ENCODE measurements at places on chromosomes 6 and 20.

DNA sequence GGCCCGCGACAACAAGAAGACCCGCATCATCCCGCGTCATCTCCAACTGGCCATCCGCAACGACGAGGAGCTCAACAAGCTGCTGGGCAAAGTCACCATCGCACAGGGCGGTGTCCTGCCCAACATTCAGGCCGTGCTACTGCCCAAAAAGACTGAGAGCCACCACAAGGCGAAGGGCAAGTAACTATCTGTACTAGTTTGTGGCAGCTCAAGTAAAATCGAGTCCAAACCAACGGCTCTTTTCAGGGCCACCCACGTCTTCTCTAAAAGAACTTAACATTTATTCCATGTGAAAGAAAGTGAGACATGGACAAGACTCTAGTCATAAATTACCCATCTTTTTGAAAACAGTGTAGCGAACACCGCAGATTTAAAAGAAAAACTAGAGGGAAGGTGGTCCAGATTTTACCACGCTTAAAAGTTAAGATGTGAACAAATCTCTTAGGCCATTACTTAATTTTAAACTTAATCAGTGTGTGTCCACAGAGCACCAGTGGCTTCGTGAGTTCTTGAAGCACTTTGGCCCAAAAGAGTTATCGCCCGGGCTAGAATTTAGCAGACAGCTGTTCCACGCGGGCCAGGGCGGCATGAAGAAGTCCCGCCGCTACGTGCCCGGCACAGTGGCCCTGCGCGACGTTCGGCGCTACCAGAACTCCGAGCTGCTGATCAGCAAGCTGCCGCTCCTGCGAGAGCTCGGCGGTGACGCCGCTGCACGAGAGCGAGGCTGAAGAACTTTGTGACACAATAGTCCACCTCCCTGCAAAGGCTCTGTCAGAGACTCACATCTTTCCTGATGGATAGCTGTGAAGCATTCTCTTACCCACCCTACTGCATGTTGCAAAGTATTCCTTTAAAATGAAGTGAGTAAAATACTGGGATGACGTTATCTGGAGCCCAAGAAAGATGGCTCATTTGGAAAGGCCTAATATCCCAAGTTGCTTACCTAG is 113.9 kb upstream of the PRSS16 start:
- peaks cover 19% of the 10 kb centered on the region for H3K36me3 ChIP-seq
- H3K27me3 ChIP-seq: peaks cover 4% of the 10 kb centered on the region
- H3K4me3 ChIP-seq: no peak overlapping the region
- peak; percentile 89 for DNase-seq
- H3K27ac ChIP-seq: no peak overlapping the region
- H3K4me1 ChIP-seq: peaks cover 72% of the 10 kb centered on the region

DNA sequence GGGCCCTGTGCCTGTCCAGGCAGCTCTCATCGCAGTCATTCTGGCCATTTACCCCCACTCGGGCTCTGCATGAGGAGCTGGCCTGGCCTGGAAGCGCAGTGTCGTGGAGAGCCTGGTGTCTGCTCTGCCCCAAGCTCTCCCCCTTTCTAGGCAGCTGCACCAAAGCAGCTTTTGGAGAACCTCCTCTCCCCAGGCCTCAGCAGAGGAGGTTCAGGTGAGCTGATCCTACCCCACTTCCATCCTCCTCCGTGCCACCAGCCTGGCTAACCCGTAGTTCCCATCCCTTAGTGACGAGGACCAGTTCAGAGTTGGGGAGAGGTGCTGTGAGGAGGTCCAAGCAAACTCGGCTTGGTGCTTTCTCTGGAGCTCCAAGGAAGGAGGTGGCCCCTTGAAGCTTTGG is 30.5 kb upstream of the PHACTR3 start:
- DNase-seq: no peak
- H3K36me3 ChIP-seq: no peaks in the 10 kb centered on the region
- H3K27ac ChIP-seq: no peak overlapping the region
- H3K27me3 ChIP-seq: peaks cover 63% of the 10 kb centered on the region

- no peaks in the 10 kb centered on the region for H3K4me1 ChIP-seq
- no peak for DNase-seq
- no peak overlapping the region for H3K4me3 ChIP-seq
- no peak overlapping the region for H3K27ac ChIP-seq
- H3K27me3 ChIP-seq: no peaks in the 10 kb centered on the region
- no peaks in the 10 kb centered on the region for H3K36me3 ChIP-seq
Measured at GRCh38 chr6:116011520-116011919, 49.2 kb downstream of the FRK start.

GRCh38 chr6:102742754-102743356 is 1349.3 kb downstream of the GRIK2 start:
- no peak overlapping the region for H3K4me3 ChIP-seq
- no peaks in the 10 kb centered on the region for H3K36me3 ChIP-seq
- no peaks in the 10 kb centered on the region for H3K27me3 ChIP-seq
- no peak for DNase-seq

DNA sequence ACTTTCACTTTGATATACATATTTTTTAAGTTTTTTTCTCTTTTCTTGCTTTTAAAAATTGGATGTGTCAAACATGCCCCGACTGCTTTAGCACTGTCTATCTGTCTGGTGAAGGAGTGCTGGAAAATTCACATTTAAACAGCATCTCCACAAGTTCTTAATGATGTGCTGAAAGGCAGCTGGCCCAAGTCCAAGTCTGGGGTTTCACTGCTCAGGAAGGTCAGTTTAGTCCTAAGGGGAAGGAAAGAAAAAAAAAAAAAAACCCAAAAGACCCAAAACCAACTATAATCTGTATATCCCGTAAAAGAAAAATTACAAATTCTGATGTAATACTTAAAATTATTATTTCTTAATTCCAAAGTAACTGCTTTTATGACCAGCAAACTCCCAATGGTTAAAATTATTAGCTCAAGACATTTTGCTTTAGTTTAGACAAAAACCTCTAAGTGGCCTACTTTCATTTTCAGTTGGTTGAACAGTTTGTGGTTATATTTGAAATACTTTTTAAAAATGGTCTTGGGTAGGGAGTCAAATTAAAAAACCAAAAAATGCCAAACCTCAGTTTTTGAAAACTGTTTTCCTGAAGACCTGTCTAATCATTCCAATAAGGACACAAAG is 79.5 kb upstream of the PREP start:
- no peaks in the 10 kb centered on the region for H3K36me3 ChIP-seq
- peaks cover 21% of the 10 kb centered on the region for H3K4me1 ChIP-seq
- no peak for DNase-seq
- no peak overlapping the region for H3K27ac ChIP-seq
- H3K27me3 ChIP-seq: peaks cover 34% of the 10 kb centered on the region
- H3K4me3 ChIP-seq: no peak overlapping the region

DNA sequence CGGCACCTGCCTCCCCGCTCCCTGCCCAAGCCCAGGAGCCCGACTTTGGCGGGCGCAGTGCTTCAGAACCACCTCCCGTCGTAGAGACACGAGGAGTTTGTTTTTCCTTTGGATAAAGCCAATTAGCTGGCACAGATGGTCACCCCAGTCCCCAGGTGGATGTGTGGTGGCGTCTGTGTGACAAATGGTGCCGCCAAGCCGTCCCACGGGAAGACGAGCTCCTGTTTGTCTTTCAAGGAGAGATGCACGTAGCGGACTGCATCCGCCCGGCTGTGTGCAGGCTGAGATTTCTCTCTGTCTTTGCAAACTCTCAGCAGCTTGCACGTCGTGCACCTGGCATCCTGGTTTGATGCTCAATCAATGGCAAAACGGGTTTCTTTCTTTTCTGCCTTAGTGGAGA is 16.1 kb upstream of the MRGBP start:
- no peak overlapping the region for H3K27ac ChIP-seq
- peaks cover 36% of the 10 kb centered on the region for H3K4me1 ChIP-seq
- no peak overlapping the region for H3K4me3 ChIP-seq

DNA sequence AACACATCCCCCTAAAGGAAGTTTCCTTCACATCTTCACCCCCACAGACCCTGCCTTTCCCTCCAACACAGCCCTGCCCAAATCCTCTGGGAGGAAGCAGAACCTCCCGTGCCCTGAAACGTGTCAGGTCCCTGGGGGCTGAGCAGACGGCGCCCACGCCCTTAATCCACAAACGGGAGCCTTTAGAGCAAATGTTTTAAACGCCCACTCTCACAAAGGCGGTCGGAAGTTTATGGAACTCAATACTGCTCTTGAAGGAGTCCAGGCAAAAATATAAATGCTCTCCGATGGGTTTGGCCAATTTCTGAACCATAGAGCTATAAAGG is 237.1 kb upstream of the AFDN start:
- peaks cover 3% of the 10 kb centered on the region for H3K27me3 ChIP-seq
- no peak overlapping the region for H3K27ac ChIP-seq
- no peak overlapping the region for H3K4me3 ChIP-seq
- no peaks in the 10 kb centered on the region for H3K36me3 ChIP-seq

DNA sequence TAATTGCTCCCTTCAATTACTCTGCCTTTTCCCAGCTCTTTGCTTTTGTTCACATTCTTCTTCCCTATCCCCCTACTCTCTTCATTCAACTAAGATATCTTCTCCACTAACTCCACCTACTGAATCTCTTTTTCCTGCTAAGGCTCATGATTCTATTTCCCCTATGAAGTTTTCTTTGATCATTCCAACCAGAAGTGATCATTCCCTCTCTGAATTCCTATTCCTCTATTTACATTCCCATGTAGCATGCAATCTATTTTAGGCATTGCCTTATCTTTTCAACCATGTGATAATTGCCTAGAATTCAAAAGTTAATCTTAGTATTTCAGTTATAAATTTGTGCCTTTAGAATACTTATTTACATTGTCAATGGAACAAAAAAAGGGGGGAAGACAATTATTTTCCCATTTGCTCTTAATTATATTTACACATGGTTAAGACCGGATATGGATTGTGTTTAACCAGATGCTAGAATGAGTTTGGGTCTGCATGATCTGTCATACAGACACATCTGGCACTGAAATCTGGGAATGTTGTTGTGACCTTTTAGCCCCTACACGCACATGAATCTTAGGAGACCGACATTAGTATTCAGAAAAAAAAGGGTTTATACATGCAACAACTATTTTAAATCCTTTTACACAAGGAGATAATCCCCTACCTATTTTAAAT is 20.8 kb downstream of the MOXD1 start:
- H3K4me3 ChIP-seq: no peak overlapping the region
- H3K27ac ChIP-seq: no peak overlapping the region
- H3K4me1 ChIP-seq: no peaks in the 10 kb centered on the region
- no peak for DNase-seq

- peaks cover 16% of the 10 kb centered on the region for H3K4me1 ChIP-seq
- H3K27me3 ChIP-seq: peaks cover 31% of the 10 kb centered on the region
- H3K36me3 ChIP-seq: peaks cover 10% of the 10 kb centered on the region
- no peak overlapping the region for H3K27ac ChIP-seq
- no peak overlapping the region for H3K4me3 ChIP-seq
Measured at GRCh38 chr6:32444433-32444832, 4.7 kb downstream of the HLA-DRA start.

GRCh38 chr6:137136065-137136464 is 37.4 kb downstream of the IL22RA2 start:
- H3K4me3 ChIP-seq: no peak overlapping the region
- DNase-seq: no peak

GRCh38 chr20:23320317-23320716 is 30.3 kb upstream of the NXT1 start:
- no peaks in the 10 kb centered on the region for H3K4me1 ChIP-seq
- no peak for DNase-seq
- H3K36me3 ChIP-seq: no peaks in the 10 kb centered on the region
- peaks cover 6% of the 10 kb centered on the region for H3K27me3 ChIP-seq
- no peak overlapping the region for H3K4me3 ChIP-seq
- H3K27ac ChIP-seq: no peak overlapping the region

DNA sequence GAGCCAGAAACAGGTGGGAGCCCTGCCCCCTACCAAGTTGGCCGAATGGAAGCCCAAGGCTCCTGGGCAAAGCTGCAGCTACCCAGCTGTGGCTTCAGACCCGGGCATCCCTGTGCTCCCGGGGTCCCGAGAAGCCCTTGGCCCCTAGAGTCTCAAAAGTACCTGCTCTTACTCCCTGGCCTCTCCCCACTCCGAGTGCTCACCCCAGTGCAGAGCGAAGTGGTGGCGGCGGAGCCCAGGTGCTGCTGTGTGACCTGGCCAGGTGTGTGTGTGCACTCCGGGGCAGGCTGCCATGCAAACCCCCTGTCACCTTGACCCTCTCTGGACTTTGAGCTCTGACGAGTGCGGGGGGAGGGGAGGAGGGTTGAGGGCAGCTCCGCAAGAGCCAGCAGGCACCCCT is 493.8 kb upstream of the MANEA start:
- no peak overlapping the region for H3K4me3 ChIP-seq
- no peak for DNase-seq
- H3K27ac ChIP-seq: no peak overlapping the region

- peaks cover 17% of the 10 kb centered on the region for H3K27me3 ChIP-seq
- H3K4me1 ChIP-seq: no peaks in the 10 kb centered on the region
- H3K27ac ChIP-seq: no peak overlapping the region
- peak; percentile 52 for DNase-seq
Measured at GRCh38 chr20:2006452-2007361, 12.8 kb upstream of the PDYN start.

GRCh38 chr6:37589941-37590340 is 90.2 kb upstream of the CCDC167 start:
- H3K4me1 ChIP-seq: no peaks in the 10 kb centered on the region
- no peak for DNase-seq
- H3K36me3 ChIP-seq: no peaks in the 10 kb centered on the region
- H3K4me3 ChIP-seq: no peak overlapping the region
- H3K27me3 ChIP-seq: peaks cover 32% of the 10 kb centered on the region

DNA sequence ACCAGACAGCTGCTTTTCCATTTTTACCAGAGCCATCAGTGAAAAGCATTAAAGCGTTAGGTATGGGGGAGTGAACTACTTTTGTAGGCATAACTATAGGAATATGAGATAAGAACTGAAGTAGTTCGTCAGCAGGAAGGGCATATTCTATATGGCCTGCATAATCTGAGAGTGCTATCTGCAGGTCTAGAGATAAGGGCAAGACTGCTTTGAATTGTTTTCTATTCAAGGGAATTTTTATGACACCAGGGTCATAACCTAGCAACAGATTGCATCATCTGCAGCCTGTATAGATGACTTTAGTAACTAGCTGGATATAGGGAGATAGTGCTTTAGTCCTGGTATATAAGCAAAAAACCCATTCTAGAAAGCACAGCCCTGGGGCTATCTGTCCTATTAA is 437.3 kb upstream of the HTR1E start:
- H3K36me3 ChIP-seq: no peaks in the 10 kb centered on the region
- H3K27ac ChIP-seq: no peak overlapping the region
- DNase-seq: no peak
- no peaks in the 10 kb centered on the region for H3K27me3 ChIP-seq
- H3K4me1 ChIP-seq: no peaks in the 10 kb centered on the region
- no peak overlapping the region for H3K4me3 ChIP-seq

DNA sequence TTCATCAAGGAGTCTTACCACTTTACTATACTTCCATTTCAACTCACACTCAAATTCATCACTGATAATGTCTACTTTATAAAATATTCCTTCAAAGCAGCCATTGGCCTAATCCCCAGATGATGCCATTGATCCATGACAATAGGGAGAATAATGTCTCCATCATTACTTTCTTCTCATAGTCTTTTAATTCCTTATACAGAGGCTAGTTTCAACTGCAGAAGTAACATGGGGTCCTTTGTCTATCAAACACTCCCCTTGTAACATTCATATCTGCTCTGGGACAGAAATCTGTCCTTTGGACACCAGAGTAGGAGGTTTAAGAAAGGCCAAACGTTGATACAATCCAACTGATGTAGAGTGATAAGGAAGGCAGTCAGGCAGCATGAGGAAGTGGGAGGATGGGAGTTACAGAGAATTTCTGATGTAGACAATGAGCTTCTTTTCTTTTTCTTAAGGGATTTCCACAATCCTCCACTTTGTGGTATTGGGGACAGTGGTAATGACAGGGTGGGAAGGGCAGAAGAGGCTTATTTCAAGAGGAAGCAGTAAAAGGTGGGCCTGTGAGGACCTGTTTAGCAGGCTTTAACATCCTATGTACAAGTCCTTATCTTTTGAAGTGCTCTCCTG is 18.9 kb upstream of the HLA-DOA start:
- DNase-seq: no peak
- no peaks in the 10 kb centered on the region for H3K36me3 ChIP-seq
- peaks cover 26% of the 10 kb centered on the region for H3K27me3 ChIP-seq
- peaks cover 14% of the 10 kb centered on the region for H3K4me1 ChIP-seq
- H3K27ac ChIP-seq: no peak overlapping the region
- no peak overlapping the region for H3K4me3 ChIP-seq

Data from activated naive CD4-positive, alpha-beta T cell treated with anti-CD3 and anti-CD28 coated beads, Interleukin-2, amount 10 ng/mL, durations not matched to agents 7 days and 5 days (primary cell).